Ureter (tissue), 1 donor: ENCODE measurements at places on chromosomes 6 and 20. TPM values are rescaled to one million over a fixed set of nuclear protein-coding genes. Genes with fewer than 3 reads are reported as not detected.

KHDRBS2 gene
- 0.89 TPM for total RNA-seq

HNF4A gene
- total RNA-seq: not detected

AVP gene
- not detected for total RNA-seq

POLH gene
- total RNA-seq: 10.8 TPM

CCDC170 gene
- total RNA-seq: 1.7 TPM

FAXC gene
- total RNA-seq: 2.7 TPM

- DNase-seq: no peak
These were observed 8.0 kb upstream of the STX7 start for GRCh38 chr6:132520953-132521352.

GRCh38 chr6:115838763-115839401 is 221.8 kb downstream of the FRK start:
- no peak for DNase-seq

- no peak for DNase-seq
These were observed 1.7 kb upstream of the TCP11 start for GRCh38 chr6:35142588-35143569.

- no peak for DNase-seq
These were observed 1304.6 kb downstream of the EPHA7 start for GRCh38 chr6:92114797-92115196.

DNA sequence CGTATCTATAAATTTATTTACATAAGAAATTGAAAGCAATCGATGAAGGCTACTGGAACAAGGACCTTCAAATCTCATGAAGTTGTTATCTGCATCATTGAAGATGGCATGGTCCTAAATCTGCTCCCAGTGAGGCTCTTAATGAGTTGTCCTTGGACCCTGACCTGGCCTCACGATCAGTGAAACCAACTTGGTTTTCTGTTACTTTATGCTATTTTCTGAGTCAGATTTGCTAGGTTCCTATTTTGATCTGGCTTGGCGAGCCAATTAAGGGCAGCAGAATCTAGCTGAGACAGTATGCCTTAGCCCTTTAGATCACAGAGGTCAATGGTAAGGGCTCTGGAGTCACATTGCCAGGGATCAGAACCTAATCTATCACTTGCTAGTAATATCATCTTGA is 30.1 kb upstream of the NOX3 start:
- no peak for DNase-seq

GRCh38 chr6:168061269-168062210 is 17.5 kb downstream of the FRMD1 start:
- DNase-seq: peak; percentile 65

GRCh38 chr6:63307581-63308246 is 12.1 kb downstream of the LGSN start:
- no peak for DNase-seq

DNA sequence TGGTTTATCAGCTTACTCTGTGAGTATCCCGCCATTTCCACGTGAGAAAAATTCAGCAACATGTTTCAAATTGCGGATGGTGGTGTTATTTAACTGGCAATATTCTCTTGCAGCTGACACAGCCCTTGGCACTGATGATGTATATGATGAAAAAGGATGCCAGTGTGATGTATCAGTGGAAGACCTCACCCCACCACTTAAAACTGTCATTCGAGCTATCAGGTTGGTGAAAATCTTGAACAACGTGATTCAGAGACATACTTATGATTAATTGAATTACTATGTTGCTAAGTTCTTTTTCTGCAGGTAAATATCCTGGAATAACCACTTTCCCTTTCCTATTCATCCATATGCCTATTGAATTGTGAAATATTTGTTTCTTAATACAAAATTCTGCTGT is 55.7 kb downstream of the KHDC1L start:
- no peak for DNase-seq

DNA sequence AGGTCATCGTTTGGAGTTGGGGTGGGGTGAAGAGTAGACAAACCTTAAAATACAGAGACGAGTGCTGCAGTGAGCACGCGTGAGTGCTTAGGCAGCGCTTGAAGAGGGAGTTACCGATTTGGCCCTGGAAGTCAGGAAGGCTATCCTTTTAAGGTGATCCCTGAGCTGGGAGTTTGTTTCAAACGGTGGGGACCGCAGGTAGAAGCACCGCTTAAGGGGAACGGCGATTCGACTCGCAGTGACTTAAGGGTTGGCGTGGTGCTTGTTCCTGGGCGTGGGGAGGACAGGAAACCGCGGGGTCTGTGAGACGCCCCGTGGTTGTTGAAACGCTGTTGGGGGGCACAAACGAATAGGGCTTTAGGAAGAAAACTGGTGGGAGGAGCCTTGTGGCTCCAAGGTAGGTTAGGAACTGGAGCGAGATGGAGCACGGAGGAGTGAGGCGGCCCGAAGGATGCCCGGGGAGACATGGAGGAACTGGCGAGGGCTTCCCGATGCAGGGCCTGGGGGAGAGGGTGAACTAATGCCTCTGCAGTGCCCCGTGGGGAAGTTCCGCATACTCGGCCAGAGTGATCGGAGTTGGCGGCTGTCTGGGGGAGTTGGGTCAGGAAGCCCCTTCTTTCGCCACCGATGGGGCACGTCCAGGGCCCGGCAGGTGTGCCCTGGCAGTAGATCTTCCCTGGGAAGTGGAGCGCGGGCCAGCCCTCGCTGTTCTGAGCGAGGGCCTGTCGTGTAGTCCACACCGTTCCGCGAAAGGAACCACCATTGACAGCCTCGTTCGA is 1.3 kb upstream of the CDYL start:
- DNase-seq: peak; percentile 54

- no peak for DNase-seq
These were observed 4.8 kb downstream of the TRIM10 start for GRCh38 chr6:30156262-30156599.

GRCh38 chr6:31239854-31240253 is 32.0 kb downstream of the HLA-C start:
- DNase-seq: no peak

DNA sequence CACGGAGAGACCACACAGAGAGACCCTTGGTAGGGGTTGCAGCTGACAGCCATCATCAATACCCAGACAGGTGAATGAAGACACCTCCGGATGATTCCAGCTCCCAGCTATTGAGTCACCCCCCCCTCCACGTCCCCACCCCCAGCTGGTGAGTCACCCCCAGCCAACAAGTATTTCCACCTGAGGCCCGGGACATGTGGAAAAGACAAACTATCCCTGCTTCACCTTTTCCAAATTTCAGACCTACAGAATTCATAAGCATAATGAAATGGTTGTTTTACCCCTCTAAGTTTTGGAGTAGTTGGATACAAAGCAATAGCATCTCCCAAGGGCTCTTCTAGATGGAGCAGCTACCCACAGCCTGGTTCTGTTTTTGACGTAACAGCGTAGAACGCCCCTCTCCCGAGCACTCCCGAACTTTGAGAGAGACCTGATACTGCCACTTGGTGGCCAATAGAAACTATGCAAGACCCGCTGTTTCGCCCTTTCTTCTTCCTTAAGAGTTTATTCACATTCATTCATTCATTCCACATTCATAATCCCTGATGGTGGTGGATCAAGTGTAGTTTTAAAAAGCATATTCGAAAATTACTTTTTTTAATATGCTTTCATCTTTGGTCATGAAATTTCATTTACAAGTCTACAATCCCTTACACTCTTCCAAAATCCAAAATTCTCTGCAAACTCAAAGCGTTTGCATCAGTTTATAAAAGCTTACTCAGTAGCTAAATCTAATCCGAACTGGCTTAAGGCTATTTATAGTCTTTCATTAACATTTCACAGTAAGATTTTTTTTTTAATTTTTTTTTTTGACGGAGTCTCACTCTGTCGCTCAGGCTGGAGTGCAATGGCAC is 15.1 kb upstream of the PPP1R16B start:
- DNase-seq: no peak

GRCh38 chr6:164982389-164982788 is 327.0 kb downstream of the C6orf118 start:
- DNase-seq: no peak

GRCh38 chr6:166152660-166153059 is 15.0 kb downstream of the TBXT start:
- DNase-seq: no peak

DNA sequence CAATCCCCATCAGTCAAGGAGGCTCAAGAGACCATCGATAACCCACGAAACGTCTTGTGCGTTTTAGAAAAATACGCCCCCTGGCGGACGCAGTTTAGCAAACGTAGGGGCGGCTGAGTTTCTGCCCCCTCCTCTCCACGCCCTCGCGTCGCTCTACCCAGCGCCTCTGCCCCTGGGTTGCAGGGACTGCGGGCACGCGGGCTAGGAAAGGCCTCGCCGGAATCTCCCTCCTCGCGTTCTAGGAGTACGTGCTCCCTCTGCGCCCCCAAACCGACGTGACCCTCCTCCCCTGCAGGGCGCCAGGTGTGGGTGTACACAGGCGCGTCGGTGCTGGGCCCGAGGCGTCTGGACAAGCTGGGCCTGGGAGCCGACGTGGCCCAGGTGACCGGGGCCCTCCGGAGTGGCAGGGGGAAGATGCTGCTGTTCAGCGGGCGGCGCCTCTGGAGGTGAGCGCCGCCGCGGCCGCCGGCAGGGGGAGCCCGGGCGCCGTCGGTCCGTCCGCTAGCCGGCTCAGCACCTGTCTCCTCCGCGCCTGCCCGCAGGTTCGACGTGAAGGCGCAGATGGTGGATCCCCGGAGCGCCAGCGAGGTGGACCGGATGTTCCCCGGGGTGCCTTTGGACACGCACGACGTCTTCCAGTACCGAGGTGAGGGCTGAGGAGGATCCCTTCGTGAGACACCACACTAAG is 5.3 kb downstream of the MMP9 start:
- no peak for DNase-seq
